ENCODE measurements at places on chromosomes 2 and 18.

GRCh38 chr18:55430026-55430425 lies 158.0 kb downstream of the TCF4 start:
- DNase-seq, result no peak

DNA sequence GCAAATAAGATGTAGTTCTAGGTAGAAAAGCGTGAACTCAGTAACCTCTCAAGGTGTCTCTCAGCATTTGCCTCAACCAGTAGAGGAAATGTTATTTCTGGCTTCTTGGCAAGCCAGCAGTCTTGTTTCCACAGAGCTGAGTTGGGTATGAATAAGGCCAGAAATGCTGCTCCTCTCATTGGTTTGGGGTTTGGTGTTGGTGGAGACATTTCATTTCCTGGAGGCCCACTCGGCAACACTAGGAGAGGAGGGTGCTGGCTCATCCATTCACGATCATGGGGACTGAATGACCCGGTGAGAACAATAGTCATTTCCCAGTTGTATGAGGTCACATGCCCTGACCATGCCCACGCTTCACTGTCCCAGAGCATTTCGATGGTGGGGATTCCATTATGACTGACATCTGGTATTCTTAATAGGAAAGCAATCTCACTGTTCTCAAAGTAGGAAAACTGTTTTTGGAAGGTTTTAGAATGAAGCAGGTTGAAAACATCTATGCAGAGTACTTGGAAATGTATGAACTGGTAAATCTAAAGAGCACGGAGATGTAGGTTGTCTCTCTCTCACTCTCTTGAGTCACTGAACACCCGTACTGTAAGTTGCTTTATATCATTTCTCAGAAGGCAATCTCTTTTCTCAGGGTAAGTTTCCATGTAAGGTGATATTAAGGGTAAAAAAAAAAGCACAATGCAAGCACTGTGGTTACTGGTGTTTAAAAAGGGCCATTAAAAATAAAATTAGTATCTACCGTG lies 37.1 kb upstream of the CTLA4 start:
- DNase-seq, result no peak

- no peak for DNase-seq
Measured at GRCh38 chr2:86138736-86139625, 32.9 kb downstream of the PTCD3 start.

- DNase-seq, result no peak
Measured at GRCh38 chr18:2920546-2921343, 73.9 kb downstream of the EMILIN2 start.

DNA sequence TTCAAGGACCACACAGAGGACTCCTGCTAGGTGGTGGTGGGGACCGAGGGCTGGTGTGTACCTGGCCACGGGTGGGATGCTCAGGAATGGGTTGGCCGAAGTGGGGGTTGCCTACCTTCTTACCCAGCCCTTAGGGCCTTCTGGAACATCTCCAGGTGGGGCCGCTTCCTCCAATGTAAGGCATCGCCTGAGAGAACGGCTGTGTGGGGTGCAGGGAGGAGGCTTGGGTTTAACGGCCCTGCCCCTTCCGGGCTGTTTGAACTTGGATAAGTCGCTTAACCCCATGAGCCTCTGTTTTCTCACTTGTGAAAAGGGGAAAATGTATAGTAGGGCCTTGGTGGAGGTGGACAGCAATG lies 35.0 kb downstream of the EMILIN2 start:
- no peak for DNase-seq

- DNase-seq, result no peak
Measured at GRCh38 chr2:65076345-65076710, 20.1 kb downstream of the CEP68 start.

DNA sequence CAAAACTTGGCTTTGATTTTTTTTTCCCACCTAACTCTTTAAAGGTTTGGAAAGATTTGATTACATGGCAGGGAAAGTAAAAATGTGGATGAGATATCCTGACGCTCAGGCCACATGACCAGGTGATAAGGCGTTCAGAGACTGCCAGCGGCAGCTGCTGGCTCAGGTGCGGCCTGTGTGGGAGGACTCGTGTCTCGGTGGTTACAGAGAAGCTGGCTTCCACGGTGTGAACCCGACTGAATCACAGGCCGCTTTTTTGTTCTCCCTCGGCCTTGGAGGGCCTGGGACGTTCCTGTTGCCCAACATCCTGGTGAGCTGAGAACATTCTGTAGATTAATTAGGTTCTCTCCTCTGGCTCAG lies 124.2 kb upstream of the ZNF516 start:
- DNase-seq, result no peak

DNA sequence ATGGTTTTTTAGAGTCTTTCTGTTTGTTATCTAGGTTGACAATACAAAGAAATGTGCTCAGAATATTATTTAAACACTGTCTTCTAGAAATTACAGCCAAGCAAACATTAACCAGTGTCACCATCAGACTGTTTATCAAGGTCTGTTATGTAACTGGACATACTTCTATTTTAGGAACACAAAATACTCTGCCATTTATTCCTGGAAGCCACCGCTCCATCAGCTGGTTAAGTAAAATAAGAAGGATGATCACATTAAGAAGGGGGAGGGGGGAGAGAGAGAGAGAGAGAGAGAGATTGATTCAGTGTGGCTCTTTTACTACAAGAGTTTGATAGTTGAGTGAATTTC lies 47.9 kb downstream of the MBP start:
- DNase-seq, result no peak

GRCh38 chr2:231642631-231643494 lies 50.2 kb downstream of the TEX44 start:
- no peak for DNase-seq

- DNase-seq, result no peak
Measured at GRCh38 chr2:133941666-133942065, 312.2 kb upstream of the MGAT5 start.

- DNase-seq, result no peak
Measured at GRCh38 chr2:112582314-112582746, 2.1 kb upstream of the CHCHD5 start.

DNA sequence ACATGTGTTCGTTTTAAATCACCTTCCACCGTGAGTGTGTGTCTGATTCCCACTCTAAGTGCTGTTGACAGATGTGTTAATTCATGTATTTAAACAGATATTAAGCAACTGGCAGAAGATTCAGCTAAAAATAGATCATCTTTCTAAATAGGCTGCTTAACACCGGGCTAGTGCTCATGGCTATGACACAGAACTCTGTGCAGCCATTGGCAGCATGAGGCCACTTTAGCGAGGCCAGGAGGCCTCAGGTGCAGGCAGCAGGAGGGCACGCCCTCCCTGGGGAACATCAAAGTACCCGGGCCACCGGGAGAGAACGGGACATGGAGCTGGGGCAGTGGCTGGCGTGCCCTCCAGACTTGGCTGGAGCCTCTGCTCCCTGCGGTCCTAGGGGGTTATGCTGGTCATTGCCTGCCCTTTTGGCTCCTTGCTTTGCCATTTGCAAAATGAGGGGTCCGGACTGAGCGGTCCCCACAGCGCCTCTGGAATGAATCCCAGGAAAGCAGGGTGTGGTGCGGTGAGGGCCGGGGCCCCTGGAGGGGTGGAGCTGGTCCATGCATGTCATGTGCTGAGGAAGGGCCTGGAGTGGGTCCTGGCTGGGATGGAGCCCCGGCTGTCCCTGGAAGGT lies 62.8 kb upstream of the HDAC4 start:
- no peak for DNase-seq

Measured in stimulated activated CD8-positive, alpha-beta memory T cell treated with anti-CD3 and anti-CD28 coated beads, Interleukin-2, amount 100 ng/mL, for 1 hour (primary cell).